ENCODE measurements at places on chromosomes 12 and 14.
A peak's percentile ranks its signal among the peaks of the same experiment; 100 is the strongest.

GRCh38 chr14:56949828-56950227 lies 139.5 kb upstream of the OTX2 start:
- no peak overlapping the region for H3K4me3 ChIP-seq
- H3K27me3 ChIP-seq, result peaks cover 3% of the 10 kb centered on the region
- DNase-seq, result peak; percentile 94
- no peaks in the 10 kb centered on the region for H3K36me3 ChIP-seq

DNA sequence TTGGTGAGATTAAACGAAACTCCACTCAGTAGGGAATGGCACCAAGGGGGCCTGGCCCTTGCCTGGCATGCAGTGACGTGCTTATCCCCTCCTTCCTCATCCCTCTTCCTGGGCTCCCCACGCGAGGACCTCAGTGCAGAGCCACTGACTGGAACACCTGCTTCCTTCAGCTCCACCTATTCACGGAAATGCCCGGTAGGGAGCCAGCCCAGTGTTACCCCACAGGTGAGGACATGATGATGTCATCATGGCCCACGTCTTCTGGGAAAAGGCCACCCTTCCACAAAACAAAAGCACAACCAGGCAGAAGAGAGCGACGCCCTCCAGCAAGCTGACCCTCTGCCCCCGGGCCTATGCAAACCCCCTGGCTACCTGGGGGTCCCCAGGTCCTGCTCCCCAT lies 42.1 kb downstream of the CCDC85C start:
- H3K4me3 ChIP-seq, result no peak overlapping the region
- no peak for DNase-seq
- peaks cover 70% of the 10 kb centered on the region for H3K4me1 ChIP-seq
- H3K27me3 ChIP-seq, result no peaks in the 10 kb centered on the region
- no peak overlapping the region for H3K27ac ChIP-seq
- H3K36me3 ChIP-seq, result peaks cover 2% of the 10 kb centered on the region

GRCh38 chr12:130053651-130054069 lies 108.6 kb upstream of the FZD10 start:
- no peak overlapping the region for H3K4me3 ChIP-seq
- H3K4me1 ChIP-seq, result no peaks in the 10 kb centered on the region
- H3K27ac ChIP-seq, result no peak overlapping the region
- DNase-seq, result peak; percentile 8
- H3K27me3 ChIP-seq, result peaks cover 8% of the 10 kb centered on the region

- DNase-seq, result no peak
- no peak overlapping the region for H3K4me3 ChIP-seq
- H3K4me1 ChIP-seq, result no peaks in the 10 kb centered on the region
- no peaks in the 10 kb centered on the region for H3K27me3 ChIP-seq
- no peak overlapping the region for H3K27ac ChIP-seq
- no peaks in the 10 kb centered on the region for H3K36me3 ChIP-seq
These were observed 121.8 kb downstream of the NRXN3 start for GRCh38 chr14:78292003-78292402.

- H3K4me1 ChIP-seq, result no peaks in the 10 kb centered on the region
- H3K36me3 ChIP-seq, result no peaks in the 10 kb centered on the region
- peaks cover 5% of the 10 kb centered on the region for H3K27me3 ChIP-seq
- H3K27ac ChIP-seq, result no peak within 1 kb of the TSS
These were observed at the start of gene IFNG-AS1 for GRCh38 chr12:67989184-67989920. IFNG-AS1 (plus strand) TSS chr12:67989447.

DNA sequence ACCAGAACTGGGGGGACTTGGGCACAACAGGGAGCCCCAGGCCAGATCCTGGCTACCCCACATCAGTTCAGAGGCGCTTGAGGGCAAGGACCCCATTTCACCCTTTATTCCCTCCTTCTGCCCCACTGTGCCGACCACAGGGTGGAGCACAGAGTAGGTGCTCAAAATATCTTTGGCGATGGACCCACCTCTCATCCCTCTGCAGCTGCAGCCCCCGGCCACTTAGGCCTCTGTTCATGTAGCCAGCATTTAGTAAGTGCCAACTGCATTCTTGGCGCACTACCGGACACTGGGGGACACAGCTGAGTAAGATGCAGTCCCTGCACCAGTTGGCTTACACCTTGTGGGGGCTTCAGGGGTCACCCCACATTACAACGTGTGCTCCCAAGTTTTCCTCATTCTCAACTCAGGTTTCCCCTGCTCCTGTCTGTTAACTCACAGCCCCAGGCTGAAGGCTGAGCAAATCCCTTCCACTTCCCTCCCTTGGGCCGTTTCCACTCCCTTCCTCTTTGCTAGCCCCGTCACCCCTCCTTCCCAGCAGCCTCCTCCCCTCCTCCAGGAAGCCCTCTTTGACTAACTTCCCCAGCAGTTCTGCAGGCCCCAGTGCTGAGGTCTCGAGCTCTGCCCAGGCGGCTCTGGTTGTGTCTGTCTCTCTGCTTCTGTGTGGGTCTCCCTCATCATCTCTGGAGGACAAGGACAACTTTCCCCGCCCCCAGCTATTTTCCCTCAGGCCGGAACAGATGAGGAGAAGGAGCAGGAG lies 26.5 kb downstream of the KRT80 start:
- no peak overlapping the region for H3K27ac ChIP-seq
- H3K4me3 ChIP-seq, result no peak overlapping the region
- peaks cover 17% of the 10 kb centered on the region for H3K4me1 ChIP-seq
- no peak for DNase-seq

- no peaks in the 10 kb centered on the region for H3K36me3 ChIP-seq
- DNase-seq, result no peak
- no peak overlapping the region for H3K4me3 ChIP-seq
- no peaks in the 10 kb centered on the region for H3K4me1 ChIP-seq
- no peak overlapping the region for H3K27ac ChIP-seq
These were observed 764.3 kb downstream of the NOVA1 start for GRCh38 chr14:25833341-25834126.

DNA sequence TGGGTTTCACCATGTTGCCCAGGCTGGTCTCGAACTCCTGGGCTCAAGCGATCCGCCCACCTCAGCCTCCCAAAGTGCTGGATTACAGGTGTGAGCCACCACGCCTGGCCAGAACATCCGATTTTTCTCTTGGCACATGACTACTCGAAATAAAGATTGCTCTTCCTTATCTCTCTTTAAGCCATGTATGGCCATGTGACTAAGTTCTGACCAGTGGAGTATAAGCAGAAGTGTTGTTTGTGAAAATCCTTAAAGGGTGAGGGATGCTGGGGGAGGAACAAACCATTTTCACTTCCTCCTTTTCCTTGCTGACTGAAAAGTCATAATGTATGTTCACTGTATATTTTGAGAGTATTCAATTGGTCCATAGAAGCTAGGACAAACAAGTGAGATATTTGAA lies 50.7 kb upstream of the ATF7IP start:
- no peak for DNase-seq
- H3K4me3 ChIP-seq, result no peak overlapping the region
- no peak overlapping the region for H3K27ac ChIP-seq

All from large intestine (tissue), 12 donors.